Activated naive CD8-positive, alpha-beta T cell treated with anti-CD3 and anti-CD28 coated beads for 36 hours (primary cell): ENCODE measurements at places on chromosomes 7 and 10.

DNA sequence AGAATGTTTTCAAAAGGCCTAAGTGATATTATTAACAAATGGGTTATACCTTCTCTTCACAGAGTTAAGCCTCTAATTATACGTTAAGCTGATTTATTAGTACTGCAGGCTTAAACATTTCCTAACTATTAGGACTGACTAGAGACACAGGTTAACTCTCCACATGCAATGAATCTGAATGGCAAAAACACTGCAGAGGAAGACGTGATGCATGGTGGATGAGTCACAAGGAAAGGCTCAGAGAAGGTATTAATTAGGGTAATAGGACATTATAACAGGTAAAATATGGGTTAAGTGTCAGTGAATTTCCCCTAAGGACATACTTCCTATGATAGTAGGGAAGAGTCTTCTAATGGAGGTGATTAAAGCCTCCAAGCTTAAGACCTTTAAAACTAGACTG is 24.7 kb upstream of the SEM1 start:
- DNase-seq: no peak

DNA sequence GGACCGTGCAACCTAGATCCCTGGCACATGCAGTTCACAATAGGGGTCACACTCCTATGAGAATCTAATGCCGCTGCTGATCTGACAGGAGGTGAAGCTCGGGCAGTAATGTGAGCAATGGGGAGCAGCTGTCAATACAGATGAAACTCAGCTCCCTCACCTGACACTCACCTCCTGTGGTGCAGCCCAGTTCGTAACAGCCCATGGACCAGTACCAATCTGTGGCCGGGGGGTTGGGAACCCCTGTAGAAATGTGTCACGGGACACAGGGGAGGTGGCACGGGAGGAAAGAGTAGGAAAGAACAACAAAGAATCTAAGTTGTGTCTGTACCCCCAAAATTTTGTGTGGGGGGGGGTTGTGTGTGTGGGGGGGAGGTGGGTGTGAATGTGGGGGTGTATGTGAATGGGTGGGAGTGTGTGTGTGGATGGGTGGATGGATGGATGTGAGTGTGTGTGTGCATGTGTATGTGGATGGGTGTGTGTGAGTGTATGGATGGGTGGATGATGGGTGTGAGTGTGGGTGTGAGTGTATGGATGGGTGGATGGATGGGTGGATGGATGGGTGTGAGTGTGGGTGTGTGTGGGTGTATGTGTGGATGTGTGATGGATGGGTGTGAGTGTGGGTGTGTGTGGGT is 33.1 kb downstream of the SFMBT2 start:
- no peak for DNase-seq

DNA sequence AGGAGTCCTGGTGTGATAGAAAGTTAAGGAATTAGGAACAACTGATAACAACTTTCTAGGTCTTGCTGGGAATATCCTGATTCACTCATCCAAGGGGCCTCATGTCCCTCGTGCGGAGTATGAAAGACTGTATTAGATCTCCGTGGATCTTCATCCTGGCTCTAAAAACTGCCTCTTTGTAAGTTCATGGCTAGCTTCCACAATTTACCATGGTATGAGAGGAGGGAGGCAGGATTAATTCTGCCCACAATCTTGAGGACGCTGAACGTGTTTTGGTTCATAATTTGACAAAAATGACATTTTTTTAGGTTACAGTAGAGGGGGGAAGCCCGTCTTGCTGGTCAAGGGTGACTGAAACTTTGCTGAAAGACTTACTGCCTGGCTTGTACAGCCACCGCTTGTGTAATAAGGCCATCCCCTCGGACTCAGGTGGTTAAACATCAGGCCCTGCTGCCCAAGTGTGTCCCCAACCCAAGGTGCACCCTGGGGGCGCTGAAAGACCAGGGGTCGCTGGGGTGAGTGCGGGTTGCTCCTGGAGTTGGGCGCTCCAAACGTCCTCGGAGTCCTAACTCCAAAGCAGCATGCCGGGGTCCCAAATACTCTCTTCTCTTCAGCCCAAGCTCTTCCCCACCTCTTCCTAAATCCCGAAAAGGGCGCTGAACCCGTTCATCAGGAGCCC is 733 bp downstream of the HIBADH start:
- DNase-seq: peak; percentile 16

- DNase-seq: no peak
These were observed 867.3 kb upstream of the AUTS2 start for GRCh38 chr7:68730964-68731363.

DNA sequence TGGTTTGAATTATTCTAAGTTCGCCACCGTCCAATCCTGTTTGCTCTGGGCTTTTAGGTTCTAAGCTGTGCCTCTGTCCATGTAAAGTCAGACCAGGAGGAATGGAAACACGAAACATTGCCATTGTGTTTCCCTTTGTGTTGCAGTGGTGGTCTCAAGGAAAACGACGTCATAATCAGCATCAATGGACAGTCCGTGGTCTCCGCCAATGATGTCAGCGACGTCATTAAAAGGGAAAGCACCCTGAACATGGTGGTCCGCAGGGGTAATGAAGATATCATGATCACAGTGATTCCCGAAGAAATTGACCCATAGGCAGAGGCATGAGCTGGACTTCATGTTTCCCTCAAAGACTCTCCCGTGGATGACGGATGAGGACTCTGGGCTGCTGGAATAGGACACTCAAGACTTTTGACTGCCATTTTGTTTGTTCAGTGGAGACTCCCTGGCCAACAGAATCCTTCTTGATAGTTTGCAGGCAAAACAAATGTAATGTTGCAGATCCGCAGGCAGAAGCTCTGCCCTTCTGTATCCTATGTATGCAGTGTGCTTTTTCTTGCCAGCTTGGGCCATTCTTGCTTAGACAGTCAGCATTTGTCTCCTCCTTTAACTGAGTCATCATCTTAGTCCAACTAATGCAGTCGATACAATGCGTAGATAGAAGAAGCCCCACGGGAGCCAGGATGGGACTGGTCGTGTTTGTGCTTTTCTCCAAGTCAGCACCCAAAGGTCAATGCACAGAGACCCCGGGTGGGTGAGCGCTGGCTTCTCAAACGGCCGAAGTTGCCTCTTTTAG is 46.3 kb upstream of the DMBT1 start:
- DNase-seq: no peak
